Cardiac atrium fibroblast (primary cell): ENCODE measurements at places on chromosomes 7 and 10. TPM values are rescaled to one million over a fixed set of nuclear protein-coding genes. Genes with fewer than 3 reads are reported as not detected.

Gene CYP2C19
- not detected in 2 replicates for total RNA-seq

Gene PLAC9
- 89.7 and 128 TPM in 2 replicates for total RNA-seq

Gene MIOS
- total RNA-seq, result 21.9 and 28.3 TPM in 2 replicates

Gene SSC4D
- 0.16 and 0.18 TPM in 2 replicates for total RNA-seq

Gene HOXA1
- not detected in 2 replicates for total RNA-seq

Gene COX19
- 3.8 and 5.3 TPM in 2 replicates for total RNA-seq

Gene COL26A1
- total RNA-seq, result not detected in 2 replicates

Gene C7orf57
- total RNA-seq, result not detected in 2 replicates

Gene IGFBP1
- 5.8 and 12.8 TPM in 2 replicates for total RNA-seq

Gene GRID1
- total RNA-seq, result not detected in 2 replicates

Gene MOGAT3
- total RNA-seq, result not detected in 2 replicates

Gene PTF1A
- not detected in 2 replicates for total RNA-seq

Gene ZNF862
- 3.4 and 4.0 TPM in 2 replicates for total RNA-seq

Gene FAM25C
- not detected in 2 replicates for total RNA-seq

Gene AP3M1
- total RNA-seq, result 21.4 and 22.0 TPM in 2 replicates

Gene ANXA7
- total RNA-seq, result 68.6 and 95.7 TPM in 2 replicates

Gene HSPA12A
- total RNA-seq, result 1.6 and 4.2 TPM in 2 replicates

Gene SPDYE6
- total RNA-seq, result not detected in 2 replicates

Gene NXPH1
- not detected in 2 replicates for total RNA-seq

Gene CFAP70
- total RNA-seq, result 0.16 and 0.18 TPM in 2 replicates
